Activated T-cell treated with anti-CD3 and anti-CD28 coated beads for 48 hours (primary cell): ENCODE measurements at places on chromosomes 6 and 20.
A peak's percentile ranks its signal among the peaks of the same experiment; 100 is the strongest.

DNA sequence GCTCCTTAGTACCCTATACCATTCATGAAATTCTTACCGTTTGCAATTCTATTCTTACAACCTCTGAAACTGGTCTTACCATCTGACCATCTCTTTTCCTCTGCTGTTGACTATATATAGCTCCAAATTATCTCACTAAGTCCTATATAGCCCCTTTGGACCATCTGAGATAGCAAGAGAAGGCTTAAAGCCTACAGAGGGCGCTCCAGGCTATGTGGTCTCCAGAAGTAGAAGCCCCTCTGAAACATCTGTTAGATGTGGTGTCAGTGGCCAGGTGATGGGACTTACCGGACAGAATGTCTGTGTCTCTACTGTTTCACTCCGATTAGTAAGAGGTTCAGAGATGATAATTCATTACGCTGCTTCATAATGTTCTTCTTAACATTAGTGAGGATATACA, 140.7 kb upstream of the BMP2 start:
- DNase-seq: no peak

GRCh38 chr20:14963262-14963663, 625.9 kb upstream of the FLRT3 start:
- no peak for DNase-seq

DNA sequence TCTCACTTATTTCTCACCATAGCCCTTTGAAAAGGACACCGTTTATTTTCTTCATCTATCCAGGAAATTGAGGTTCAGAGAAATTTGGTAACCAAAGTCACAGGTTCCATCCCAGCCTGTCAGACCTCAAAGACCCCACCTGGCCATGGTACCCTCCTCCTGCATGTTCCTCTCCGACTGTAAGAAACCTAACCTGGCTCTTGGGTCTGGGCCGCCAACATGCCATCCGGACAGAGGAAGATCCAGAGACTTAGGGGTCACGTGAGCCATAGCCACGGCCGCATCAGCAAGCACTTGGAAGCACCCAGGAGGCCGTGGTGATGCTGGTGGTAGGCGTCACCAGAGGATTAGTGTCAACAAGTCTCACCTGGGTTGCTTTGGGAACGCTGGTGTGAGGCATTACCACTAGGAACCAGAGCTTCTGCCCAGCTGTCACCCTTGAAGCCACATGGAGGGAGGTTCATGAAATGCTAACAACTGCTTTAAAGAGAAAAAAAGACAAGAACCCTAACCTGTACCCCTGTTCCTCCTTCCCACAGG, 177.1 kb downstream of the EYA2 start:
- no peak for DNase-seq

- no peak for DNase-seq
Observed at GRCh38 chr20:44537993-44538392, 16.1 kb upstream of the SERINC3 start.

GRCh38 chr6:64932486-64932885, 774.5 kb downstream of the EYS start:
- DNase-seq: no peak

DNA sequence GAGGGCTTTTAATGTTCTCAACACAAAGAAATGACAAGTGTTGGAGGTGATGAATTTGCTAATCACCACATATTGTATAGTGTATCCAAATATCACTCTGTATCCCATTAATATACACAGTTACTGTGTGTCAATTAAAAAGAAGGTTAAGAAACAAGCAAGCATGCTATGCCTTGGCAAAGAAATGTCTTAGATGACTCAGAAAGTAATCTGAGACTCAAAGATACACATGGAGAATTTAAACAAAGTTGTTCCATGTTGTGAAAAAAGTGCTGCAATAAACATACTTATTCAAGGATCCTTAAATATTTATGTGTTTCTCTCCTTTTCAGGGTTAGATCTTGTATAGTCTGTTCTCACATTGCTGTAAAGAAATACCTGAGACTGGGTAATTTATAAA, 300.9 kb downstream of the DHX35 start:
- no peak for DNase-seq

DNA sequence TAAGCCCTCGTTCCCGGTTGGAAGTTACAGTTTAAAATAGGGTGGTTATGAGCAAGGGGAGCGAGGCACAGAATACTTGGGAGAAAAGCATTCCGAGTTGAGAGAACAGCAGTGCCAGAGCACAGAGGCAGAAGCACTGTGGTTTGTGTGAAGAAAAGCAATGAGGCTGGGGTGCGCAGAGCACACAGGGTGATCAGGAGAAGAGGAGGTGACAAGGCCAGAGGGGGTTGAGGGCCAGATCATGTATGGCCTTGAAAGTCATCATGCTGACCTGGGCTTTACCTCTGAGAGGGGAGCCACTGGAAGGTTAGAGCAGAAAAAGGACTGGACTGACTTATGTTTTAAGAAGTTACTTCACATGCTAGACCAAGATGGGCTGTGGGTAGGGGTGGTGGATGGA, 3.5 kb upstream of the BTN3A2 start:
- DNase-seq: no peak

GRCh38 chr6:90295854-90296340, 746 bp downstream of the BACH2 start:
- peak; percentile 62 for DNase-seq

- no peak for DNase-seq
Observed at GRCh38 chr6:11890849-11891248, 112.2 kb upstream of the ADTRP start.

GRCh38 chr20:10637031-10637559, 36.7 kb downstream of the JAG1 start:
- DNase-seq: no peak
